ENCODE measurements at places on chromosomes 7 and 10. TPM values are rescaled to one million over a fixed set of nuclear protein-coding genes. Genes with fewer than 3 reads are reported as not detected.

GRCh38 chr7:26008428-26008827 lies 143.6 kb upstream of the NFE2L3 start:
- no peak for DNase-seq

The SPAG6 gene
- polyA plus RNA-seq, result 0.92 TPM

DNA sequence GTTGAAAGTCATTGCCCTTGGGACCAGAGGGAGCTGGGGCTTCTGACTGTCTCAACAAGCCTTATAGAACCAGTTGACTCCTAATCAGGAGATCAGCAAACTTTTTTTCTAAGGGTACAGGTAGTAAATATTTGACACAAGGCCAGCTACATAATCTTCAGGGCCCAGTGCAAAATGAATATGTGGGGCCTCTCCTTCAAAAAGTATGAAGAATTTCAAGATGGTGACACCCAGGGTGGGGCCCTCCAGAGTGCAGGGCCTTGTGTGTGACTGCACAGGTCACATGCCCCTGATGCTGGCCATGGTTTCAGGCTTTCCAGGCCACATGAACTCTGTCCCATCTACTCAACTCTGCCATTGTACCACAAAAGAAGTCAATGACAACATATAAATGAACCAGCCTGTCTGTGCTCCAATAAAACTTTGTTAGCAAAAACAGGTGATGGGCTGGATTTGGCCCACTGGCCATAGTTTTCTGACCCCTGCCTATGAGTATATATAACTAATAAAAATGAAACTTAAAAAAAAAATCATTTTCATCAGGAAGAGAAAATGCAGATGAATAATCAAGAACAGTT lies 6.1 kb downstream of the MMRN2 start:
- no peak for DNase-seq

- no peak for DNase-seq
Observed at GRCh38 chr10:29034592-29034991, 254.3 kb upstream of the LYZL1 start.

DNA sequence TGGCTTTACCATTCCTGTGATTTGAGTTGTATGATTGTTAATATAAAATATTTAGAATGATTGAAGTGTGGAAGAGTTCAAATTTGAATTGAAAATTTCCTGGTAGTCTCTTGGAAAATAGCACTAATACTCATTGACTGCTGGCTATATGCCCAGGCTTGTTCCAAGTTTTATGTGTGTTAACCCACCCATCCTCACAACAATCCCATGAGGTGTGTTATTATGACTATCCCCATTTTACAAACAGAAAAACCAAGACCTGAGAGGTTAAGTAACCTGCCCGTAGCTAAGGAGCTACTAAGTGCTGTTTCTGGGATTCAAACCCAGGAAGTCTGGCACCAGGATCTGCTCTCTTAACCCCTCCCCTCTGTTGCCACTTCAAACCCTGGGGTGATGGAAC lies 213.9 kb downstream of the CREB5 start:
- DNase-seq, result no peak

The MYL10 gene
- polyA plus RNA-seq, result 0.21 TPM
